ENCODE measurements at places on chromosomes 5 and 9.
A peak's percentile ranks its signal among the peaks of the same experiment; 100 is the strongest.

DNA sequence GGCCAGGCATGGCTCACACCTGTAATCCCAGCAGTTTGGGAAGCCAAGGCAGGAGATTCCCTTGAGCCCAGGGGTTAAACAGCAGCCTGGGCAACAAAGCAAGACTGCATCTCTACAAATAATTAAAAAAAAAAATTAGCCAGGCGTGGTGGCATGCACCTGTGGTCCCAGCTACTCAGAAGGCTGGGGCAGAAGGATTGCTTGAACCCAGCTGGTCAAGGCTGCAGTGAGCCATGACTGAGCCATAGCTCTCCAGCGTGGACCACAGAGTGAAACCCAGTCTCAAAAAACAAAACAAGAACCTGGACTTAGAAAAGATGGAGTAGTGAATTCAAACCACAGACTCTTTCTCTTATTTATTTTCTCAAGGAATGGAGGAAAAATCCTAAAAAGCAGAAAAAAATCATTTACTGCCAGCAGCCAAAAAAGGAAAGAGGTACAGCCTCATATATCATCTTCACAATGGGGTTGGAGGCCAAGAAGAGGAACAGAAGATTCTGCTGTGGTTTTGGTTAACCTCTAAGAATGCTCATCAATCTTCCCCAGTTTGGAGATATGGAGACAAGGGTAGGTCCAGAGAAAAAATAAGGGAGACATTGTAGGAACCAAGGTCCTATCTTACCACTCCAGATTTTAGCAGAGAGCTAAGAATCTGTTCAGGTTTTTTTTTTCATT lies 40.0 kb upstream of the MYO10 start:
- no peak for DNase-seq

- no peak for DNase-seq
These were observed 563.7 kb upstream of the DAP start for GRCh38 chr5:11324521-11325289.

GRCh38 chr5:119315516-119315949 lies 40.3 kb upstream of the TNFAIP8 start:
- peak; percentile 55 for DNase-seq

DNA sequence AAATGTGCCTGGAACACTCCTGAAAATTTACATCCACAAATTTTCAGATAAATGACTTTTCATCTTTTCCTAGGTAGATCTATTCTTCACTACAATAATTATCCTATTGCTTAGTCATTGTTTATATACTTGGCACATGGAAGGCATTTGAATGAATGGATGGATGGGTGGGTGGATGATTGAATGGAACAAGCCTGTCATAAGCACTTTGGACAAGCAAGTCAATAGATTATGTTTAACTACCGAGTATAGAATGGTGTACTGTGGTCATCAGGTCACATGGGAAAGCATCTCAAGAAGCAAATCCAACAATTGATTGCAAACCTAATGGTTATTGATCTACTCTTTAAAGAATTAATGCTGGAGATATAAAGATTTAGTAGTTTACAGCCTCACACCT lies 114.4 kb upstream of the DMRTA1 start:
- DNase-seq: no peak

GRCh38 chr9:135294836-135295235 lies 184.7 kb upstream of the PPP1R26 start:
- DNase-seq: no peak

DNA sequence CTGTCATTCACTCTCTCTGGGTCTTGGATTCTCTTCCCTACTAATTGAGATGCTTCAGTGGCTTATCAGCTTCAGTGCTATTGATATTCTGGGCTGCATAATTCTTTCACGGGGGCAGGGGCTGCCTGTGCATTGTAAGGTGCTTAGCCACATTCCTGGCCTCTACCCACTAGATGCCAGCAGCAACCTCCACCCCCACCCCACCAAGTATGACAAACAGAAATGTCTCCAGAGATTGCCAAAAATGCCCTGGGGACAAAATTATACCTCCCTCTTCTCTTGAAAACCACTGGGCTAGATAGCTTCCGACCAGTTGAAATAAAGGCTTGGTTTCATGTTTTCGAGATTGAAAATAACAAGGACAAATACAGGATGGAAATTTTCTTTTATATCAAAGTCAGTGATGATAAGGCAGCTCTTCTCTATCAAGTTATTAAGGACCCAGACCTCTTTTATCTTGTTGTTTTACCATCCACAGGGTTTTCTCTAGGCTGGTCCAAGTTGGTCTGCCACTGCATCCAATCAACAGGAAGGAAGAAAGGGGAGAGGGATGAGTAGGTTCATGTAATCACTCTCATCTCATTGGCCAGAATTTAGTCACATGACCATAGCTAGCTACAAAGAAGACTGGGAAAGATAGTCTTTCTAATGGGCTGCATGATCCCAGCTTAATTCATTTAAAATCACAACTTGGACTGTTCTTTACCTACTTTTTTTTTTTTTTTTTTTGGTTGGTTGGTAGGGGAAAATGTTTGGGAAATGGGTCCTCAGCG lies 92.1 kb upstream of the RANBP3L start:
- DNase-seq: no peak

DNA sequence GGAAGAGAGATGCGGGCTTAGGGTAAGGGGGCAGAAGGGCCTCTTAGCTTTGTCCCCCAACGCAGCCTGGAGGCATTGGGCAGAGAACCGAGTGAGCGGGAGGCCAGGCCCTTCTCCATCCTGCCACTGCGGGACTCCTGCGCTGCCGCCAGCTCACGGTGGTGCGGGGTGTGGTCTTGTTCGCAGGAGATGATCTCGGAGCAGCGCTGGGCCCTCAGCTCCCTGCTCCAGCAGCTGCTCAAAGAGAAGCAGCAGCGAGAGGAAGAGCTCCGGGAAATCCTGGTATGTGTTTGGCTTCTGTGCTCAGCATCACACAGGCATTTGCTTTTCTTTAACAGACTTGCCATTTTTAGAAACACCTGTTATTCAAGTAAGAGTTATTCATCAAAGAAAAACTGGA lies 41.3 kb downstream of the LRSAM1 start:
- no peak for DNase-seq

- DNase-seq: no peak
These were observed 13.4 kb upstream of the FBN2 start for GRCh38 chr5:128551476-128551875.

DNA sequence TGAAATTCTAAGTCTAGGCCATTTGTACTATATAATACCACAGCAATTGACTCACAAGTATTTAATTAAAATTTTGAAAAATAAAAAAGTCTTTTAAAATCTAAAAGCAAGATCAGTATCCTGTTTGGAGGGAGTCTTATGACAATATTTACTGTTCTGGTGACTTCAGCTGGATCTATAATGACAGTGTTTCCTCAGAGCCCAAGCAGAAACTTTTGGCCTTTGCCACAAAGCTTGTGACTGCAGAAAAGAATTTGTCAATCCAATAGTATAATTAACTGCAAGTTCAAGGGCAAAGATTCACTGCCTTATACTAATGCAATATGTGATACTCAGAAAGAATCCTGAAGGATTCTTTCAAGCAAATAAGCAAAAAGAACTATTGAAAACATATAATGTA lies 49.6 kb upstream of the RAPGEF6 start:
- no peak for DNase-seq

DNA sequence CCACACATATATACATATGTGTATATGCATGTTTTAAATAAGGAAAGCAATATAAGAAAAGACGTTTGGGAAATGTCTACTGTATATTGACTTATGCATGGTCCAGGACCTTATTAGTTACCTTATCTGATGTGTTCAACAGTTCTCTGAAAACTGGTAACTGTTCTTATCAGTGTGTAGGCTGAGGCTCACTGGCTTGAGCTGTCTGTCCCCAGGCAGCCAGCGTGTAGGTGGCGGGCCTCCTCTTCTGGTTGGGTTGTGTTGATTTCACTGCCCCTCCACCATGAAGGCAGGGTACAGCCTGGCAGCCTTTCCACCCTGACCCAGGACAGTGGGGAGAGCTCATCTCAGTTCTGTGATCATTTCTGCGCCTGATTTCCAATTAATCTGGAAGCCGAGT lies 38.7 kb upstream of the SEMA4D start:
- peak; percentile 23 for DNase-seq

DNA sequence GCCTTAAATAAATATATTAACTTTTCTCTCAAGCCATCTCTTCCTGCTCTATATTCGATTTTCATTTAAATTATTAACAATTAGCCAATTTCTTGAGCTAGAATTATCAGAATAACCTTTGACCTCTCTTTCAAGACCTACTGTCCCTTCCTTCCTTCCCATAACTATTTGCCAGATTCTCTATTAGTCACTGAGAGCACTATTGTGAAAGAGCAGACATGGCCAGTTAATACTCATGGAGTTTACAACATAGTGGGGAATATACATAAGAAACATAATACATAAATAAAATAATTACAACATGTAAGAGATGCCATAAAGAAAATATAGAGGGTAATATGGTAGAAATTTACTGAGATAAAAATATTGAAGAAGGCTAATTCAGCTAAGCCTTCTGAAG lies 72.1 kb upstream of the CHD1 start:
- no peak for DNase-seq

- DNase-seq: no peak
These were observed 267.7 kb upstream of the SMARCA2 start for GRCh38 chr9:1747417-1747967.

GRCh38 chr5:119395080-119395836 lies 39.4 kb downstream of the TNFAIP8 start:
- DNase-seq: no peak

- peak; percentile 14 for DNase-seq
These were observed 2.4 kb downstream of the OTP start for GRCh38 chr5:77635917-77636640.

- DNase-seq: no peak
These were observed 389.0 kb upstream of the BRINP1 start for GRCh38 chr9:119758241-119758640.

DNA sequence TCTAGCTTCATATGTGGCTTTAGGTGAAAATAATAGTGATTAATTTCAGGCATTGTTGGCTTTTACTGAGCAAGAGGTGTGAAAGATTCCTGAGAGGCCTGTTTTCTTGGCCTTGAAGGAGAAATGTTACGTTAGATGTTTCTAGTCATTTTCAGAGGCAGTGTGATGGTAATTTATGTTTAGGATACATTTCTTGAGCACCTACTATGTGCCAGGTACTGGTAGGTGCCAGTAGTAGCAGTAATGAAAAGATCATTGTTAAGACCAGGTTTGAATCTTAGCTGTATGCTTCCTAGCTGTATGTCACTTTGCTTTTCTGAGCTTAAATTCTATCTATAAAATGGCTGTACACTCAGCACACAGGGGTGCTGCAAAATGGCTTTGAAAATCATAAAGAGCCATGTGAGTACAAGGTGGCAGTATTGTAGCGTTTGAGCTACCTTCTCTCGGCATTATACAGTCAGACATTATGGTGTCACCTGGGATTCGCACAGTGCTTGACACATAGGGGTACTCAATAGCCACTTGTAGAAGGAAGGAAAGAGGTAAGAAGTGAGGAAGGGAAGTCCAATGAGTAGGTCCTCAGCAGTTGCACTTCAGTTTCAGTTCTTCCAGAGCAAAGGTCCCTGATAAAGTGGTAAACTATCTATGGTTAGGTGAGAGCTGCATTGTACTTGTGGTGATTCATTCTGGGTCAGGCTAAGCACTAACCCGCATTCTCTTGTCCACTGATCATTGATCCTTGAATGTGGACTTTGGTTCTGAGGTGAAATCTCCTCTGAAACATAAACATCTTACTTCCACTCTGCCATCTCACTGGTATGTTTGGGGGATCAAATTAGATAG lies 166.5 kb upstream of the NR3C1 start:
- DNase-seq: no peak

DNA sequence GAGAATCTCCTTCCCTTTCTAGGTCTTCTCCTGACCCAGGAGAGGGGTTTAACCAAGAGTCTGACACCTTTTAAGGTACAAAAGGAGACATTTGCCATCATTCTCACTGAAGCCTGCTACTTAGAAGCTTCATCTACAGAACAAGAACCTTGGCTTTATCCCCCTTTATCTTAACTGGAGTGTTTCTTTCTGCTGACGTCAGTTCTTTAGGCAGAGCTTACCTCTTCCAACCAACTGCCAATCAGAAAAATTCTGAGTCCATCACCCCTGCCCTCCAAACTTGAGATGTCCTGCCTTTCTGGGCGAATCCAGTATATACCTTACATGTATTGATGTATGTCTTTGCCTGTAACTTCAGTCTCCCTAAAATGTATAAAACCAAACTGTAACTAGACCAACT lies 37.2 kb downstream of the PLEKHG4B start:
- DNase-seq: no peak

- no peak for DNase-seq
These were observed 61.7 kb upstream of the SUB1 start for GRCh38 chr5:32523625-32524024.

DNA sequence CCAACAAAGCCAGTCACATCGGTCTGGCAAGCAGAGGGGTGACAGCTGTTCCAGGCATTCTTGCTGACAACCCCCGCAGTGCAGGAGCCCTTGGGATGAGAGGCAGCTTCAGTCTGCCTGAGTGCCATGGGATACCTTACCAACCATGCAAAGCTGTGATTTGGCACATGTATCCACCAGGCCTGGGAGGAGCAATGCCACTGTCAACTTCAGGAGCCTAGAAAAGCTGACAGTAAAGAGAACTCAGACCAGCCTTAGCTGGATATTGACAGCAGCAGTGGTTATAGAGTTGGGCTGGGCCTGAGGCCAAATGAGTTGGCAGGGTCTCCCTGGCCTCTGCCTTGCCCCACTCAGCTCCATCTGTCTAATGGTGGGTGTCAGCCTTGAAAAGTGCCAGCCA lies 10.1 kb upstream of the PLPPR1 start:
- DNase-seq: no peak

DNA sequence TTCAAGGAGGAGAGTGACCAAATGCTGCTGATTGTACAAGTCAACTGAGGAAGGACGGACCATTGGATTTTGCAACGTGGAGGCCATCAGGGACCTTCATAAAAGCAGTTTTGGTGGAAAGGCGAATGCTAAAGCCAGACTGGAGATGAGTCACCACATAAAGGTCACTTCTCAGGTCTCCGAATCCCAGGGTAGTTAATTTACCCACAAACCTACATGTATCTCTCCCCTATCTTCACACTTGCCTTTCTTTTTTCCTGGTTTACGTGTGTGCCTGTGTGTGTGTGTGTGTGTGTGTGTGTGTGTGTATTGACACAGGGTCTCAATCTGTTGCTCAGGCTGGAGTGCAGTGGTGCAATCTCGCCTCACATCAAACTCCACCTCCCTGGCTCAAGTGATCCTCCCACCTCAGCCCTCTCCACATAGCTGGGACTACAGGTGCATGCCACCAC lies 4.6 kb upstream of the CTNNA1 start:
- DNase-seq: no peak

DNA sequence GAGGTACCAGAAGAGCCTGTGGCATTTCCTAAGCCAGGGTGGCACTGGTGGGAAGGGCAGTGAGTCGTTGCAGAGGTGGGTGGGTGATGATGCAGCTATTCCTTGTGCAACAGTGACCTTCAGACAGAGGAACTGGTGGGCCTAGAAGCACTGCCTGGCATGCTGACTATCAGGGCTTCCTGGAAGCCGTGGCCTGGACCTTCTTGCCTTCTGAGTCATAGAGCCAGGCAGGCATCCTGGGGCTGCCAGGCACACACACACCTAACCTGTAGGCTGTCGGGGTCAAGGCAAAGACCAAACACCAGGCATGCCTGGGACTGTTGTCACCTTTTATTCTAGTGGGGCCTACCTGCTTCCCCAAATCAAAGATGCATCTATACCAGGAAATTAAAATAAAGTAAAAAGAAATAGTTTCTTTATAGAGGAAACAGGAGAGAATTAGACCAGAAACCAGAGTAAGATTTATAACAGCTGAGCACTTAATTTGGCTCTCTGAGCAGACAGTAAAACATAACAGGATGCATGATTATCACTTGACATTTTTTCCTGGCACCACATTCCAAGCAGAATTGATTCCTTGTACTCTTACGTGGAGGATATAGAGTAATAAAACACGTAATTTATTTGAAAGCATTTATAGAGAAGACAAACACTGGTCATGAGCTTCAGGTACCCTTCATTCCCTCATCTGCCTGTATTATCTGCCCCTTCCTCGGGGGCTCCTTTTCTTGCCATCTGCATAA lies 25.1 kb downstream of the NANS start:
- no peak for DNase-seq

Measured in hematopoietic multipotent progenitor cell (in vitro differentiated cells).